ENCODE measurements at places on chromosomes 5 and 9. TPM values are rescaled to one million over a fixed set of nuclear protein-coding genes. Genes with fewer than 3 reads are reported as not detected.
A peak's percentile ranks its signal among the peaks of the same experiment; 100 is the strongest.

Gene NREP
- total RNA-seq: 25.2 TPM

DNA sequence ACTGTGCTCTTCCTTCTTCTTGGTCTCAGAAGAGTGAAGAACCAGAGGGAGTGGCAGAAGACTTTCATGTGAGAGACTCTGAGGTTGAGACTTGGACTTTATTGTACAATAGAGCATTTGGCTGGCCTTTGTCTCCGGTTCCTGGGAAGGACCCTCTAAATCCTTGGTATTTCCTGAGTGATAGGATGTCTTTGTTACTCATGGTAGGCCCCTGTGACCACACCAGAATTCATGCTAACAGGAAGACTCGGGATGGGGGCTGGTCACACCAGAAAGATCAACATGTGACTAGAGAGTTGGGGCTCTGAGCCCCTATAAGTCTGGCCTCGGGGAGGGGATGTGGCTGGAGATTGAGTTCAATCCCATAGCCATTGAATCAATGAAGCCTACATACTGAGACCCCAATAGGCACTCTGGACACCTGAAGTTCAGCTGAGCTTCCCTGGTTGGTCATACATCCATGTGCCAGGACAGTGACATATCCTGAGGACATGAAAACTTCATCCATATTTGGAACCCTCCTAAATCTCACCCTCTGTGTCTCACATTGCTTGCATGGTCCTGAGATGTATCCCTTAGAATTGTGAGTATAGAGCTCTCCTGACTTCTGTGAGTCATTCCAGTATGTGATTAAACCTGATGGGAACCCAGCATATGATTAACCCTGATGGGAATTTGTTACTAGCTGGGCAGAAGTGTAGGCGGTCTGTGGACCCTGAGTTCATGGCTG lies 201.7 kb downstream of the GADD45G start:
- peak; percentile 7 for DNase-seq

Gene FCN1
- 0.19 TPM for total RNA-seq

Gene DMRT2
- 1.7 TPM for total RNA-seq

Gene BAAT
- 0.31 TPM for total RNA-seq

Gene SMIM33
- total RNA-seq: not detected

Gene DND1
- total RNA-seq: 31.8 TPM

Gene GNG10
- total RNA-seq: 37.1 TPM

DNA sequence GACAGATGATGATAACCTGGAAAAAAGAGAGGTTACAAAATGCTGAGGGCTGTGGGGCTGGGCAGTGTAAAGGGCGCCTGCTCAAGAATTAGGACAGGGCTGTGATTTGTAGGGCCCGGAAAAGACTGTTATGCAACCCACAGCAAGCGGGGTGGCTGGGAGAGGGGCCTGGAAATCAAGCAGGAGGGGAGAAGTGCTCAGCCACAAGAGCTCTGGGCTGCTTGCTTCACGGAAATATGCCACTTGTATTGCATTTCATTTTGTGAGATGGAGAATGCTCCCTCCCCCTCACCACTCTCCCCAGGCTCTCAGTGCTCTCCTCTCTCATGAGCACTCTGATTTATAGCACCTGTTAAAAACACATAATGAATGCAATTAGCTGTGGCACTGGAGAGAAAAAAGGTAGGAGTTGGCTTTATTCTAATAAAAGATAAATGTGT lies 8.4 kb upstream of the HAND1 start:
- no peak for DNase-seq

DNA sequence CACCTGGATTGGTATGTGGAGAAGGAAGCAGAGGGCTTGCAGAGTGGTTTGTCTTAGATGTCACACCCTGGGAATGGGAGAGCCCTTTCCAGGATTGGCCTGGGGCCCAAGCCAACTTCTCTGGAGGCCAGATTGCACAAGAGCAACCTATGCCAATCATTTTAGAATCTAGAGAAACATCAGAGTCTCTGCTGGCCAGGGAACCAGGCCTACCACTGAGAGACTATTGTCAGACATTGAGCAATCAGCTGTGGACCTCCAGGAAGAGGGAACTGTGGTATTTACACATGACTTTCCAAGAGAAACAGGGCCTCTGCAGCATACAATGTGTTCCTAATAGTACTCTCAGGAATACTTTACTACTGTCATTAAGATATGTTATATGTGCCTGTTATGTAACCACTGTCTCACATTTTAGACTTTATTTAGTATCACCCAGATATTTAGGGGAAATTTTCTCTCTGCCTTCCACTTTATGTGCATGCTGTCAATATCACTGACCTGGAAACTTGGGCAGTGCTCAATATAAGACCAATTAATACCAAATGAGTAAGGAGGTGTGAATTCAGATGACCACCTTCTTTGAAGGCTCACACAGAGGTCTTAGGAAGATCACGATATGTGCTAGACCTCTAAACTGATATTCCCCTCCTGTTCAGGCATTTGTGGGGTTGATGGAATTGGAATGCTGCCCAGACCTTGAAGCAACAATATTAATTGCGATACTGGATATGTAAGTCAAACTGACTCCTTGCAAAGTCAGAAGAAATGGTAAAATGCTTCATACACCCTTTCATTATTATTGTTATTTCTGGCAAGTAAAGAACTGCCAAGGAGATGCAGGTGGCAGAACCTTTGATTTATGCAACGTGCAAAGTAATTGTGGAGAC lies 20.5 kb upstream of the CCL28 start:
- peak; percentile 50 for DNase-seq

Gene NUTM2G
- total RNA-seq: 2.6 TPM

DNA sequence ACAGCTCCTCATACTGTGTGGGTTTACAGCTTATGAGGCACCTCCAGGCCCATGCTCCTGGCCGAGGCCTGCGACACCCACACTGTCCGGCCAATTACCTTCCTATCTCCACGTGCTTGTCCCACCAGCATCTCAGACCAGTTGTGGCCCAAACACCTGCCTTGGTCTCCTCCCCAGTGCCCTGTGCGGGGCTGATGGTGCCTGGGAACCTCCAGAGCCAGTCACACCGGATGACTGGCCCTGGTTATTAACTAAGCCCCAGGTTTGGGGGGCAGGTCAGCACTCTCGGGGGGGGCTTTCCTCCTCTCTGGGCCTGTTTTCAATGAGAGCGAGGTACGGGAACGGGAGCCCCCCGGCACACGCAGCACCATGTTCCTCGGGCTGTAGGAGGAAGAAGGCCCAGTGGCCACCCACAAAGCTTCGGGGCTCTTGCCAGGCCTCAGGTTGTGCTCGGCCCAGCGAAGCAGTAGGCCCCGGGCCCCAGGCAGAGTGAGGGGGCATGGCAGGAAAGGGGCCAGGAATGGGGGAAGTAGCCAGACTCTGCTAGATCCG lies 76.0 kb upstream of the PHYKPL start:
- no peak for DNase-seq

DNA sequence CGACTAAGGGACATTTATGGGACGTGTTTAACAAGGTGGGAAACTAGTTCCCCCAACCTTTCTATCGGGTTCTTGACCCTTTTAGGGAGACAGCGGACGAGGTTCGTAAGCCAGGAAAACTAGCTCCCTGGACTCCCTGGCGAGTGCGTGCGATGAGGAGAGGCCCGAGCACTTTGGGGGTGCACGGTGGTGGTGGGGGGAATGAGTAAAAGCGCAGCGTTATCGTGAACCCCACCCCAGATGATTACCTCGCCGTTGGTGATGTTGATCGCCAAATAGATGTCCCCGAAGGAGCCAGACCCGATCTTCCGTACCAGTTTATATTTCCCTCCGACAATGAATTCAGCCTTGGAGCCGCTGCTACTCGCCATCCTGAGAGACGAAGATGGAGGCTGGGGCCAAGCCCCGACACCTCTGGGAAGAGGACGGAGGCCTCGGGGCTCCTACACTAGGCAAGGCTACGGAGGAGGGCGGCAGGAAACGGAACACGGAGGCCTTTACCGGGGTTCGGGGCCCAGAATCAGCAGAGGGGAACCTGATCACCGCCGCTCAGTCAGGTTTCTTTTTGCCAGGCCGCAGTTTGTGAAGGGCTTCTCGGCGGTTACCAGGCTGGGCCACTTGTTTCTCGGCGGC lies 529 bp downstream of the CSNK1A1 start:
- peak; percentile 43 for DNase-seq

Gene GPR150
- 0.99 TPM for total RNA-seq

GRCh38 chr5:150398722-150399523 lies 13.8 kb downstream of the CD74 start:
- no peak for DNase-seq

DNA sequence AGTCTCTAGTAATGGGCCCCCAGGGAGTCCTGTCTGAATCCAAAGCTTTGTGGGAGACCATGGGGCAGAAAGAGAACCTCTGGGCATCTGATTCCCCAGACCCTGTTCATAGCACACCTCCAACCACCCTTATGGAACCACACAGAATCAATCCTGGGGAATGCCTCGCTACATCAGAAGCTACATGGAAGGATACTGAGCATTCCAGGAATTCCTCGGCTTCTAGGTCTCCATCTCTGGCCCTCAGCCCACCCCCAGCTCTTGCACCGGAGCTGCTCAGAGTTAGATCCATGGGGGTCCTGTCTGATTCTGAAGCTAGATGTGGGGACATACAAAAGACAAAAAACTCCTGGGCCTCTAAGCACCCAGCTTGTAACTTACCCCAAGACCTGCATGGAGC lies 28.4 kb downstream of the VCP start:
- DNase-seq: no peak

Gene ABLIM3
- 5.6 TPM for total RNA-seq

DNA sequence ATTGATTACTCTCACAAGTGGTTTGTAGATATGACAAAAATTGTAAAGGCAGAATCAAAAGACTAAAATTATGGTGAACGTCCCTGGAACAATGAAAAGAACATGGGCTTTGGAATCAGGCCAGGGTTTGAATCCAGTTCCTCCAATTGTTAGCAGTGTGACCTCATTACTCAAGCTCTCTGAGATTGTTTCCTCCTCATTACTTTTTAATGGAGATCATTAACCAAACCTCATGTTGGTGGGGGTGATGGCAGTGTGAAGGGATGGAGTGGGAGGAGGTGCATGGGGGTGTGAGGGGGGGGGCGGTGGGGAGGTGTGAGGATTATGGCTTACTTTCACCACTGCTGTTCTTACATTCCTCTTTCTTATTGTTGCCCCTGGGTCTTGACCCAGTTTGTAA lies 44.1 kb upstream of the FOXE1 start:
- DNase-seq: no peak

Gene PKN3
- total RNA-seq: 3.6 TPM

DNA sequence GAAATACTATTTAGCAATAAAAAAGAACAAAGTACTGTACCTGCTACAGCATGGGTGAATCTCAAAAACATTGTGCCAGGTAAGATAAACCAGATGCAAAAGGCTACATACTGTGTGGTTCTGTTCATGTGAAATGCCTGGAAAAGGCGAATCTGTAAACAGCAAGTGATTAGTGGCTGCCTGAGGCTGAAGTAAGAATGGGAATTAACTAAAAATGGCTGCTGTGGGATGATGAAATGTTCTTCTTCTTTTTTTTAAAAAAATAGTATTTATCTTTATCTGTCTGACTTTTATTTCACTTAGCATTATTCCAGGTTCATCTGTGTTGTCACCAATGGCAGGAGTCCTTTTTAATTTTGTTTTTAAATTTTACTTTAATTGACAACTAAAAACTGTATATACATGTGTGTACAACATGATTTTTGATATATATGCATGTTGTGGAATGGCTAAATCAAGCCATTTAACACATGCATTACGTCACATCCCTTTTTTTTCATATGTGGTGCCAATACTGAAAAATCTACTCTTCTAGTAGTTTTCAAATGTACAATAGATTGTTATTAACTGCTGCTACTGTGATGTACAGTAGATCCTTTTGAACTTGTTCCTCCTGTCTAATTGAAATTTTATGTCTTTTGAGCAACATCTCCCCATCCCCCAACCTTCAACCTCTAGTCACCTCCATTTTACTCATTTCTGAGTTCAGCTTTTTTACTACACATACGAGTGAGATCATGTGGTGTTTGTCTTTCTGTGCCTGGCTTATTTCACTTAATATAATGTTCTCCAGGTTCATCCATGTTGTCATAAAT lies 62.9 kb upstream of the TNFAIP8 start:
- DNase-seq: no peak

DNA sequence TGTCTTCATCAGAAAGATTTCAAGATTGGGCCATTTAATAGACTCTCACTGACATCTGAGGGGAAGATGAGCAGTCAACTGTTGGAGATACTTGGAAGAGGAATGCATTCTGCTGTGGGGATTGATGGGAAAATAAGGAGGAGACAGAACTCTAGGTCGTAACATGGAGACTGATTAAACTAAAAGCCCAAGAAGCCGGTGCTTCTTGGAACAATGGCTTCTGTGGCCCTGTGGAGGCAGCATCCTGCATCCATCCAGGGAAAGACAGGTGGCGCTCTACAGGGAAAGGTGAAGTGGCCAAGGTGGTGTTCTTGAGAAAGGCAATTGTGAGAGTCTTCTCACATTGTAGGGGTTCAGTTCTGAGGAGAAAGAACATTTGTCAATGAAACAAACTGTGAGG lies 31.3 kb downstream of the ZFAND5 start:
- DNase-seq: no peak

GRCh38 chr5:112534611-112535255 lies 115.7 kb upstream of the EPB41L4A start:
- DNase-seq: no peak

- no peak for DNase-seq
These were observed 119.7 kb downstream of the IRX2 start for GRCh38 chr5:2631758-2632157.

GRCh38 chr9:113929634-113930389 lies 53.7 kb downstream of the ZNF618 start:
- no peak for DNase-seq

GRCh38 chr5:124000538-124000937 lies 488.6 kb downstream of the CSNK1G3 start:
- DNase-seq: no peak

DNA sequence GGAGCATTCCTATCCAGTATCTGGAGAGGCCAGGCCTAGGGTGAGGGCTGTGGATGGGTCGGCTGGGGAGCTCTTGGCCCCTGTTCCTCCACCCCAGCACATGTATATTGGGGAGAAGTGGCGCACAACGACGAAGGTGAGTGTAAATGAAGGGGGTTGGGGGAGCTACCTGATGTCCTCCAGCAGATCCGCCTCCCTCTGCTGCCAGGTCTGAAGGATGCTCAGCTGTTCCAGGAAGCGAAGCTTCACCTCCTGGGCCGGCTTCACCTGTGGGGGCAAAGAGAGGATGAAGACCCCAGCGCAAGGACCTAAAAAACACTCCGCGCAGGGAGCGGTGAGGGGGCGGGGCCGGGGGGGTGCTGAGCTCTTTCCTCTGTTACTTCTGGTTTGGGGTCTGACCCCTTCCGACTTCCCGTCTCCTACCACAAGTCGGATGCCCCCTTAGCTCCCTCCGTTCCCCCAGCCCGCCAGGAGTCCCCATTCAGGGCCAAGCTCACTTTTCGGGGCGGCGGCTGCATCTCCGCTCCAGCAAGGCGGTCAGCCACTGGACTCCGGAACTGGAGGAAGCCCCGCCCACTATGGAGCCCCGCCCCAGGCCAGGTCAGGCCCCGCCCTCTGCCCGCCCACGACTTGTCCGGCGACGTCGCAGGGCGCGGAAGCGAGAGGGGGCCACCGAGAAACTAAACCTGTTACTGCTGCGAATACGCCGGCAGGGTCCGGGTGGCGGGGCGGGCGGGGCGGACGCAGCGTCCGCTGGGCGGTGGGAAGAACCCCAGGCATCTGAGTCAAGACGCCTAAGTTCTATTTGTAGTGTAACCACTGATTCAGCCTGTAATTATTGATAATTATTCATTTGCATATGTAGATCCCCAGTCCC lies at the start of gene FCHSD1:
Gene FCHSD1 (minus strand): TSS at position 568 of the 877 bp plus-strand sequence. CDS start 50 bp downstream, at position 518.
- DNase-seq: peak; percentile 90

GRCh38 chr9:116471944-116472506 lies 215.1 kb upstream of the TRIM32 start:
- no peak for DNase-seq

Gene POLK
- total RNA-seq: 41.0 TPM

GRCh38 chr5:143174714-143175398 lies 228.6 kb downstream of the NR3C1 start:
- DNase-seq: no peak

Gene DAB2IP
- total RNA-seq: 102 TPM
